ENCODE measurements at places on chromosomes 2 and 18.

- no peak for DNase-seq
Observed at GRCh38 chr2:232235716-232236115, 142.8 kb upstream of the ALPP start.

DNA sequence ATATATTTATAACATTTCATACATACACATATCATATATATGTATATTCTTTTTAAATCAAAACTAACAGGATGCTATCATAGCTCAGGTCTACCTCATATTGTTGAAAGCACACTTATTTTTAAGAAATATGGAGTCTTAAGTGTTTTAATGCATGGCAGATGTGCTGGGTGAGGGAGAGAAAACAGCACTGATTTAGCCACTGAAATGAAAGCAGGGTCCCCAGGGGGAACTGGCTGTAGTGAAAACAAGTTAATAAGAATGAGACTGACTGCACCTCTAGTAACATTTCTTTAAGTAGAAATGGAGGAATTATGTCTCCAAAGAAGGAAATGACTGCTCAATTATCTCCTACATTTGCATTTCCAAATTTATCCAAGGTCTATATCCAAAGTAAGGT lies 857.8 kb downstream of the DCDC2C start:
- DNase-seq, result no peak

GRCh38 chr2:3683748-3684454 lies 19.5 kb upstream of the DCDC2C start:
- DNase-seq, result no peak

DNA sequence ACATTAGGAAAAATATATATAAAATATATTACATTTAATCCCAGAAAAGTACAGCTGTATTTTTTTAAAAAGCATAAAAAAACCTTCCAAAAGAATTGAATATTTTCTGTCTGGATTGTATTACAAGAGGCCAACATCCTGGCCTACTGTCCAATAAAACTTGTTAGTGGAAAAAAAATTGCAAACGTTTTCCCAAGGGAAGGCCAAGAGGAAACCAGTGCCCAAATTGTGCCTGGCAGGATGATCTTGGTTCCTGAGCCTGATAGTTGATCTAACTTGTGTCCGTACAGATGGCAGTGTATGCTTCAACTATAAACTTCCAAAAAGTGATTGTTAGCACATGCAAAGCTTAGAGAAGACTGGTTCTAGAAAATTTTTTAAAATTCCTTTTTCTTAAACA lies 90.6 kb upstream of the LPIN2 start:
- DNase-seq, result no peak

DNA sequence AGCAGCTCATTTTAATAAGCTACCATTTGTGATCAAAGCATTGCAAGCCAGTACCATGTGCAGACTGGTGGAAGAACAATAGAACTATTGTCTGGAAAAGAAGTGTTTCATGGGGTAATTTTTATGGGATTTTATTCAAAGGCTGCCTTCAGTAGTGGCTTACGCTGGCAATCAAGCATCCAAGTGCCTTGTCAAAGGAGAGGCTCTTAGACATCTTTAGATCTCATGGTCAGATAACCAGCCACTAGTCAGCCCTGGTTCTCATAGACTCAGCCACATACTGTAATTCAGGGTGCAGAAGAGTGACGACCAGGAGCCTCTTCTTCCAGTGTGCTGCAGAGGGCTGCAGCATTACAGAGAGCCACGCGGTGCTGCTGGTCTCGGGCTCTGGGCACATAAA lies 98.5 kb upstream of the NOSTRIN start:
- no peak for DNase-seq

DNA sequence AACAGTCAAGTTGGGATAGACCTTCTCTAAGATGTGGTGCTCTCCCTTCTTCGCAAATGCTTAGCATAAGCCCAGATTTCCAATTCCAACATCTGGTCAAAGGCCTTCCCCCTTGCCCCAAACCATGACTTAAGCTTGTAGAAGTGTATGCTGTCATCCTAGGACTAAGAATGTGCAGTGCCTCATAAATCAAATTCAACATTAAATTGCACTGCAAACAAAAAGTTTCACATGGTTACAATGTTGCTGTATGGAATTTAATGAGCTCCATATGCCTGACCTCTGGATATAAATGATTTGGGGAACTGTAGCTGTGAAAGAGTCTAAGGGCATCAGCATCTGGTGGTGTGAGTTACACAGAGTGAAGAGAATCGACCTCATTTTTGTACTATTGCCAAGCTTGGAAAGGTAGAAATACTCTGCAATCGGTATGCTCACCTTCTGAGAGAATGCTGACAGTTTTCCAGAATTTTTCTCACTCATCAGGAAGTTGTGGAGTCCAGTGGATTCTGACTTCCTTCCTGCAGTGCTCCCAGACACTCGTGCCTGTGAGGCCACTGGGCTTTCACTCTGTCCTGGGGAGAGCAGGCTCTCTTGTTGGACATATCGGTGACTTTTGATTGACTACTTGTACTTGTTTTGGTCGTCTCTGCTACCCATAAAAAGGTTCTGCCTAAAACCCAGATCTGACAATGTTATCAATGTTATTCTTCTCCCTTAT lies 40.6 kb downstream of the FASTKD2 start:
- no peak for DNase-seq

DNA sequence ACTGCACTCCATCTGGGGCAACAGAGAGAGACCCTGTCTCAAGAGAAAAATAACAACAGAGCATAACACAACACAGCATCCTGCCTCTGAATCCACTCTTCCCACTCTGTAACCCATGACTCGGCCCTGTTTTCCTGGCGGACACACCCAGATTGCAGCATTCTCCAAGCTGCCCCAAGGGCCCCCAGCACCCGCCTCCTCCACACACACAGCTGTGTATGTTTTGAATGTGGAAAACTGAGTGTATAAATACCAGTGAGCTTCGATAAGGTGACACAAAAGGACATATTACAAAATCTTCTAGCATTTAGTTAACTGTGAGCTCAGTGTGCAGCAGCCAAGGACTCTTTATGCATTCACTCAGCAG lies 13.0 kb downstream of the IMPA2 start:
- no peak for DNase-seq

GRCh38 chr2:29657674-29658073 lies 263.7 kb downstream of the ALK start:
- no peak for DNase-seq

GRCh38 chr18:63422864-63423304 lies 608 bp upstream of the VPS4B start:
- no peak for DNase-seq

DNA sequence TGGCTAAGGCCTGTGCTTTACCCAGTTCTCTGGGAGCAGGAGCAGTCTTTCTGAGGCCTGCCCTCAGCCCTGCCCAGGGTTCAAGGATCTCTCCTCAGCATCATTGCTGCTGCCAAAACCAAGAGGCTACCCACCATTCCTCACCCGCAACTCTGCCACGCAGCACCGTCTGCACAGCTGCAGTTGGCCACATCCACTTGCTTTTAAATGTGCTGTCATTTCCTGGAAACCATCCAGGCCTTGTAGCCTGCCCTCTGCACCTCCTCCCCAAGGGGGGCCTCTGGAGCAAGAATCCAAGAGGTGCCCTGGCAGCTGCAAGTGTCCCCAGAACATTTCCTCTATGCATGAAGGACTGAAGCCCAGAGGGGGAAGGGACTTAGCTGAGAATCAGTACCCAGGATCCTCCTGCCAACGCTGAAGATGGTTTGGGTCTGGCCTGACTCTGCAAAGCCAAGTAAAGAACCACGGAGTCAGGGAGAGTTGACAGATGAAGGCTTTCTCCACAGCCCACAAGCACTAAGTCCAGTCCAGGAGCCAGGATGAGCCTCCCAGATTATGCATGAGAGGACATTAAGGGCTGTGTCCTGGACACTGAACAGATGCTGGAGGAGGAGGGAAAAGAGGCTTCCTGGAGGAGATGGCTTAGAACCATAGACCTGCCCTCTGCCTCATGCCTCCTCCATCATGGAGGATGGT lies 14.9 kb downstream of the EMX1 start:
- no peak for DNase-seq

DNA sequence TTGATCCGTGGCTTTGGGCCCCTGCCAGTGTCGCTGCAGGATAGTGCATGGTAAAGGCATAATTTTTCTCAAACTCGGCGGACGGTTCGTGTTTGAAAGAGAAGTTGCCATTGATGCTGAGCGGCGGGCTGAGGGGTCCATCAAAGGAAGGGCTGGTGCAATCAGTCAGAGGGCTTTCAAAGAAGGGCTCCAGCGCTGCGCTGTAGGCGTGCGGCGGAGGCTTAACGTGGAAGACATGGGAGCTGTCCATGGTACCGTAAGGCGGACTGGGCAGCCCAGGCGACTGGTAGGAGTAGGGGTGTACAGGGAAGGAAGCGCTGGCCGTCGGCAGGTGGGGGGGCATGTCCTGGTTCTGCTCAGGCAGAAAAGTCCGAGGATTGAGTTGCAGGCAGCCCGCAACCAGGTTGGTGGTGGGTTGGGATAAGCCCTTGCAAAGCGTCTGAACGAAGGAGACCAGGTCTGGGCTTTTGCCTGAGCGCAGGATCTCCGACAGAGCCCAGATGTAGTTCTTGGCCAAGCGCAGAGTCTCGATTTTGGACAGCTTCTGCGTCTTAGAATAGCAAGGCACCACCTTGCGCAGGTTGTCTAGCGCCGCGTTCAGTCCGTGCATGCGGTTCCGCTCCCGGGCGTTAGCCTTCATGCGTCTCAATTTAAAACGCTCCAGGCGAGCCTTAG lies 2.3 kb downstream of the NEUROD1 start:
- peak; percentile 38 for DNase-seq

- no peak for DNase-seq
Observed at GRCh38 chr2:30255466-30256408, 24.4 kb downstream of the LBH start.

DNA sequence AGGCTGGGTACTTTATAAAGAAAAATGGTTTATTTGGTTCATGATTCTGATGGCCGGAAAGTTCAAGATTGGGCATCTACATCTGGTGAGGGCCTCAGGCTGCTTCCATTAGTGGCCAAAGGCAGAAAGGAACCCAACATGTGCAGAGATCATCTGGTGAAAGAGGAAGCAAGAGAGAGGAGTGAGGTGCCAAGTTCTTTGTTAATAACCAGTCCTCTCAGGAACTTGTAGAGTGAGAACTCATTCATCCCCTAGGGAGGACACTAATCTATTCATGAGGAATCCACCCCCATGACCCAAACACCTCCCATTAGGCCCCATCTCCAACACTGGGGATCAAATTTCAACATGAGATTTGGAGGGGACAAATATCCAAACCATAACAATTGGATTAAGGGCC lies 17.8 kb upstream of the SERPINE2 start:
- DNase-seq, result no peak

- no peak for DNase-seq
Observed at GRCh38 chr18:73940721-73941120, 206.9 kb downstream of the FBXO15 start.

DNA sequence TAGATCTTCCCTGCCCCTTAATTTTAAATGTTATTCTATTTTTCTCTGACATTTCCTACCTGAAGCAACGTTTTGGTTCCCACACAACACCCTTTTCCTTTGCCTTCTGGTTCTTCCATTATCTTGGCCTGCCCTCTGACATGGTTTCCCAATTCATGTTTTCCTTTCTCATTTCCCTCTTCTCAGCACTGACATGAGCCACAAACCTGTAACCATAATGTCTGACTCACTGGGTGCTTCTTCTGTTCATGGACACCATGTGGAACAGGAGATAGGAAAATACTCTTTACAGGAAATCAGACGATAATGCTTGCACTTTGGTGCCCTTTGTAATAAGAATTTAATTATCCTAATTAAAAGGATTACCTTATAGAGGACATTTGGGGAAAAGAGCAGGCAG lies 142.0 kb downstream of the ZEB2 start:
- no peak for DNase-seq

DNA sequence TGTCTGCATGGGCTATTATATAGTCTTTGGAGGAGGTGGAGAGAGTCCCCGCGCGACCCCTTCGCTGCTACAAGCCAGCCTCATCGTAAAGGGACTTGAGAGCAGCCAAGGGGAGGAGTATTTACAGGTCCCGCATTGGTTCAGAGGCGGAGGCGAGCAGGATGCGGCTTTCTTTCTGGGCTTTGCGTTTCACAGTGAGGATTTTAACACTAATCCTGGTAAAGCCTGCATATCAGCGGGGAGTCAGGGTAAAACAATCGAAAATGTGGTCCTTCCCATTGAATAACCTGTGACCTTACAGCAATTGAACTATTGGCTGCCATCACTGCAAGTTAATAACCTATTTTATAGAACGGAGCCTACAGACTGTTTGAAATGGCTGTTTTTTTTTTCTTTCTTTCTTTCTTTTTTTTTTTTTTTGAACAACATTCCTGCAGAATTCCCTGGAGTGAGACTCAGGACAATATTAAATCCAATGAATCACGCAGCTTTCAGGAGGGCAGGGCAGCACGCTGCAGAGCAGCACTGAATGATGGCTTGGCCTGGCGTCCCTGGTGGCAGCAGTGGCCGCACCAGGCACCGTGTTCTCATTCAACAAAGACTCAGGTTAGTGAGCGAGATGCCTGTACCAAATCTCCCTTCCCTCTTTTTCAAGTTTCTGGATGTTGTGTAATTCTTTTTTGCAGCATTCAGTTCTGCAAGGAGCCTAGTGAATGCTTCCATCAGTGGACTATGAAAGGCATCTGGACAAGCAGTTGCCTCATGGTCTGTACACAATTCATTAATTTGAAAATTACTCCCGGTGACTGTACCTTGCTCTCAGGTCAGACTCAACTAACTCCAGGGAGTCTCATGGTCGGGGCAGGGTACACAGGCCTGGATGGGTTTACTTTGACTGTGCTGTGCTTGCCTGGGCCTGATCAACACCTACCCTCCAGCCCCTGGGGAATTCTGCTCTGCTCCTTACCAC lies 19.8 kb downstream of the SMIM21 start:
- no peak for DNase-seq

DNA sequence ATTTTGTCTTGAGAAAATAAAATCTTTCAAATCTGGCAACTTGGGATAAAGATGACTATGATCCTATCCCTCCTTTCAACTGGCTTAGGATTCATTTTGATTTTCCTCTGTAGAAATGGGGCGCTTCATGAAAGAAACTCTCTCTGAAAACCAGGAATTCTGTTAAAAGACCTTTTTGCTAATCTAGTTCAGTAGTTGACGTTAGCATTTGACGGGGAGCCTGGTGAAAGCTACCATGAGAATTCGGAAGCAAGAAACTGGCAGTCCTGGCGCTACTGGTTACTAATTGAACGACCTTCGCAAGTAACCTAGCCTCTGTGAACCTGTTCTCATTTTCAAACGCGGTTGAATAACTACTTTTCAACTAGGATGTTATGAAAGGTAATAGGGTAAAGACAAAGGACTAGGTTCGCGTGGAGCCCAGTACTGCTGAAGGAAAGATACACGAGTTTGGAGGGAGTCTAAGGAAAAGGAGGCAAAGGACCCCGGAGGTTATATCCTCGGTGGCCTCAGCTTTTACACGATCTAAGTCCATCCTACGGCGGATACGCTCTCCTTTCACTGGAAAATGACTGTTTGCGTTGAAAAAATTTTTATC lies 604 bp upstream of the STK11IP start:
- no peak for DNase-seq

GRCh38 chr2:113173542-113174375 lies at the start of gene PSD4:
Gene PSD4, plus strand, starts transcription at chr2:113173971. Its CDS starts 8,486 bp downstream, at chr2:113182457.
- peak; percentile 83 for DNase-seq

- no peak for DNase-seq
Observed at GRCh38 chr2:240436683-240437550, 1.5 kb downstream of the GPC1 start.

All from stimulated activated CD8-positive, alpha-beta memory T cell treated with anti-CD3 and anti-CD28 coated beads, Interleukin-4, amount 100 ng/mL, for 24 hours (primary cell).